Upper lobe of right lung (tissue), 1 donor: ENCODE measurements at places on chromosomes 1 and 21. TPM values are rescaled to one million over a fixed set of nuclear protein-coding genes. Genes with fewer than 3 reads are reported as not detected.

DNA sequence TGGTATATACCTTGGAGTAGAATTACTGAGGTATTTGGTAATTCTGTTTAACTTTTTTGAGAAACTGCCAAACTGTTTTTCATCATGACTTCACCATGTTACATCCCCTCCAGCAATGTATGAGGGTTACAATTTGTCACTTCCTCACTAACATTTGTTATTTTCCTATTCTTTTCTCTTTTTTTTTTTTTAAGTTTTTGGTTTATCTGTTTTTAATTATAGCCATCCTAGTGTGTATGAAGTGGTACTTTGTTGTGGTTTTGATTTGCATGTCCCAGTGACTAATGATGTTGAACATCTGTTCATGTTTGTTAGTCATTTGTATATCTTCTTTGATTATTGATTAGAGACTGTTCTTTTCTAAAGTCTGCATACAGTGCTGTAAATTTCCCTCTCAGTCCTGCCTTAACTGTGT is 147.3 kb downstream of the HS2ST1 start:
- no peak for DNase-seq

DNA sequence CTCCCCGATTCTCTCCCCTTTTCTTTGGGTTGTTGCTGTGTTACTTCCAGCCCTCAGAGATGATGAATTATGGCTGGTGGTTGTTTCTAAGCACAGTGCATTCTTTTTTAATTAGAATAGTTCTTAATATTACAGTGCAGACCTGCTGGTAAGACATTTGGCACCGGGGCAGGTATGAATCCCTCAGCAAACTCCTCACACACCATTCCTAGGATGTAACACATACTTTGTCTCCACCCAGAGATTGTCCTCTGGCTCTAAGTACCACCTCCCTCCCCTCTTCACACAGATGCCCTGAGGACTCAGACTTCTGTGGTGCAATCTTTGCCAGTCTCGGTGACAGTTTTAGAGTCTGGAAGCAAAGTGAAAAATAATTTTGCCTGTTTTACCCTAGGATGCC is 143.1 kb downstream of the HLX start:
- no peak for DNase-seq

GRCh38 chr1:64543831-64544230 is 73.9 kb downstream of the CACHD1 start:
- DNase-seq = no peak

DNA sequence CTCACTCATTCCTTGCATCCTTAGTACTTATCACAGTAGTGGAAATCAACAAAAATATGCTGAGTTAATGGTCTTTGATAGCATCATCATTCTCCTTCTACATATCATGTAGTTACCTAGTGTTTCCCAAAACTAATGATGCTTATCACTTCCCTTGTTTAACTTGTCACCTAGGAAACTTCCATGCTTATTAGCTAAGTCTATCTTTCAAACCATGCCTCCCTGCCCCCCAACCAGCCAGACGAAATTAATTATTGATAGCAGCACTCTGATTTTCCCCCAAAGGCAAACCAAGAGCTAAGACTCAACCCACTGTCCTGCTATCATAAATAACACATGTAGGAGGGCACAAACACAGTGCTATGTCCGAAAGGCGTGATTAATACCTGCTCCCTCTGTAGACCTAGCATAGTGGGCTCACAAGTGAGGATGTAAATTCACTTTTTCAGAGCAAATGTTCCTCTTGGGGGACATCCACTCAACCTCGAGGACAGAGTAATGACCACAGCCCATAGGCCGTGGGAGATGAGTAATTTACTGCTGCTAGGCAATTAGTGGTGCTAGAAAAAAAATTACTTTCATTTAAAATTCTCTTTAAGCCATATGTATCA is 25.8 kb upstream of the LPAR3 start:
- no peak for DNase-seq

- DNase-seq = no peak
Observed at GRCh38 chr1:226545836-226546596, 2.5 kb upstream of the STUM start.

GRCh38 chr1:82759035-82759434 is 958.3 kb downstream of the ADGRL2 start:
- no peak for DNase-seq

GRCh38 chr1:91502672-91503184 is 2.1 kb downstream of the CDC7 start:
- no peak for DNase-seq

DNA sequence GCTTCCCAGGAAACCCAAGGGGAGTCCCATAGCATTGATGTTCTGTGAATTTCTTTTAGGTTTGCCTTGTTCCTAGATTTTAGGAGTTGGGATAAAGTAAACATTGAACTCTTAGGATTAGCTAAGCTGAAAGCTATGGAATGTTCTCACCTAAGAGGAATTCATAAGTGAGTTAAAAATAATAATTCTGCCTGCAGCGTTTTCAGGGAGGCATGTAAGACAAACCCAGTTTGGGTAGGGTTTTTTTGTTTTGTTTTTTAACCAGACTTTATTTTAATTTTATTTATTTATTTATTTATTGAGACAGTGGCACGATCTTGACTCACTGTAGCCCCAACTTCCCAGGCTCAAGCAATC is 28.9 kb upstream of the CD101 start:
- DNase-seq = no peak

DNA sequence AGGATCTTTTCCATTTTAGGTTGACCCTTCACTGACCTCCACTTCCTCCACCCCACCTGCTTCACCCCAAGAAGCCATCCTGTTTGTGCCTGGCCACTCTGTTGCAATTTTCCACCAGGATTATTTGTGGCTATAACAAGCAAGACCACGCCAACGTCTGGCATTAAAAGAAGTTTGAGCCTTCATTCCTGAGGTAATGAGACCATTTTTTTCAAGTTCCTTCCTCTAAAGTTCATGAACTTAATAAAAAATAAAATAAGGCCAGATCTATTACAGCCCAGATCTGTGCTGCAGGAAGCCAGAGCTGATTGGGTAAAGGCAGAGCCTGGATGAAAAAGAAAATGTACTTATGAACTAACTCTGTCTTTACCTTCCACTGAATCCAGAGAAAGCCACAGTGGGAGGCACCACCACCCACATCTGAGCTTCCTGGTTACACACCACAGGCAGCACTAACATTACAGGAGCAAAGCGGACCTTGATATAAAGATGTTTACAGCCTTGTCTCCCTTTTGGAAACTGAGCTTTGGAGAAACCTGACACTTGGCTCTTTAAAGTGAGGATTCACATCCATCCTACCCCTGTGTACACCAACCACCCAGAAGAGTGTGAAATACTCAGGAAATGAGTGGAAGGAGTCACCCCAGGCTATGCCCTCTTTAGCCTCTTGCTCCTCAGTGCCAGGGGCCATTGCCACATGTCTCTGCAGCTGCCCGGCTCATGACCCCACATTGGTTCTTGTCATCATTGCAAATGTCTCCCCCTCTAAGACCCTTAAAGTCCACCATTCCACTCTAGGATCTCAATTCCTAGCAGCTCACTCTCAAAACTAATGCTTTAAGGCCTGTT is 293.6 kb downstream of the PLPP3 start:
- DNase-seq = no peak

- DNase-seq = no peak
Observed at GRCh38 chr1:30763651-30764248, 6.2 kb upstream of the LAPTM5 start.

DNA sequence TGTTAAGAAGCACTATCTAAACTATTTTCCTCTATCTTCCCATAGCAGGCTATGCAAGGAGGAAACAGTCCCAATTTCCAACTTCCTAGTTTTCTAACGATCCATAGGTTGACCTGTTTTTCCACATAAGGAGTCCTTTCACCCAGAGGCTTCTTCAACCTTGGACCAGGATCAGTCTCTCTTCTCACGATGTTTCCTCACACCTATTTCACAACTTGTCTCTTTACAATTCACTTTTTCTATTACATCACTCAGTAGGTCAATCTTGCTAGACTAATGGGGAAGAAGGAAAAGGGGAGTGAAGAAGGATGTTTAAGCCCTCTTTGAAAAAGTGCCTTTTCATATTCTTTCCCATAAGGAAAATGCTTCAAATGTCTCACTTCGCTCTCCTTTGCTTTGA is 15.9 kb downstream of the PALMD start:
- no peak for DNase-seq

GRCh38 chr21:27582246-27582947 is 615.5 kb upstream of the ADAMTS5 start:
- DNase-seq = no peak

GRCh38 chr1:93559045-93559444 is 111.1 kb downstream of the FNBP1L start:
- DNase-seq = no peak

DNA sequence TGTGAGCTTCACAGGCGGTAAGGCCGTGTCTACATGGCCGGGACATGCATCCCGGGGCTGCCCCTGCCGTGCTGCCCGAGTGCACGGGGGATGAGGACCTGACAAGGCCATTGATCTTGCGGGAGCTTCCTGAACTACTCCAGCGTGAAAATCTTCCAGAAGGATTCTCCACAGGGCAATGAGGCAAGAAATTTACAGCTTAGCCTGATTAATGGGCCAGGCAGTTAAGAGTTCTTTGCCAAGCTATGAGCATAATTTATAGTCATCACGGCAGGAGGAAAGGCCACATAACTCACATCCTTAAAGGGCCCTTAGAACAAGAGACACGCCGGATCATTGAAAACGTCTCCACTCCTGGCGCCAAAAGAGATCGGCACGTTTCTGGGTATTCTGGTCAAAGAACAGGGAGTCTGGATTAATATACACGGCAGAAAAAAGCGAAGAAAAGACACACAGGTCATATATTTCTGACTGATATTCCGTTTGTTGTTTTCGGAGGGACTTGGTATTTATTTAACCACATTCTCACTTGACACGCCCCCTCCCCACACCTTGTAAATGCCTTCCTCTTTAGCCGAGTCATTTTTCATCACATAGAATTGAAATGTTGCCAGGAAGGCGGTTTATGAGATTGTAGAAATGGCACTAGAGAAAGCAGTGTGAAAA is 180.5 kb downstream of the DYRK1A start:
- DNase-seq = no peak

DNA sequence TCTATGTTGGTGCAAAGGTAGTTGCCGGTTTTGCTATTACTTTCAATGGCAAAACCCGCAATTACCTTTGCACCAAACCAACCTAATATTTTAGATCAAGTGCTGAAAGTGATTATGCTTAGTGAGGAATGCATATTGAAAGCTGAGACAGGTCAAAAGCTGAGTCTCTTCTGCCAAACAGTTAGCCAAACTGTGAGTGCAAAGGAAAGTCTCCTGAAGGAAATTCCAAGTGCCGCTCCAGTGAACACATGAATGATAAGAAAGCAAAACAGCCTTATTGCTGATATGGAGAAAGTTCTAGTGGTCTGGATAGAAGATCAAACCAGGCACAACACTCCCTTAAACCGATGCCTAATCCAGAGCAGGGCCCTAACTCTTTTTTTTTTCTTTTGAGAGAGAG is 83.1 kb upstream of the ERRFI1 start:
- DNase-seq = no peak

GRCh38 chr1:52659851-52660596 is 27.1 kb downstream of the SHISAL2A start:
- DNase-seq = no peak

DNA sequence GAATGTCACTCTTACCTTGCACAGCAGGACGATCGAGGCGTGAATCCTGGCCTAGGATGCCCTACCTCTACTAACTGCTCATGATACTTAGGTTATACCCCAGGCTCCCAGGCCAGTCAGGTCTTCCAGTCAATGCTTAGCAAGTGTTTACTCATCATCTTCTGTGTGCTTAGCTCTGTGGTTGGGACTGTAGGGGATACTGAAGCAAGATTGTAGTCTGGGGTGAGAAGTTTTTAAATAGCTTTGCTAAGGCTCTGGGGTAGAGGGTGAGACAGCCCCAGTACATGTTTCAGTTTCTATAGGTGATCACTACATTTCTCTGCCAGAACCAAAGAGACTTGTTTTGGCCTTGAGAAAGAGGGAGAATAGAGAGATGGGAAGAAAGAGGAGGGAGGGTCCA is 250.8 kb upstream of the KIAA0040 start:
- no peak for DNase-seq

- no peak for DNase-seq
Observed at GRCh38 chr1:240613356-240614142, 1.6 kb upstream of the GREM2 start.

PADI1 gene
- not detected for total RNA-seq

DNM3 gene
- total RNA-seq = 15.4 TPM

ERICH3 gene
- not detected for total RNA-seq

FAF1 gene
- total RNA-seq = 46.4 TPM

RIPPLY3 gene
- not detected for total RNA-seq

TMPRSS2 gene
- 83.6 TPM for total RNA-seq

LCE1B gene
- total RNA-seq = not detected

SMIM1 gene
- 9.3 TPM for total RNA-seq

CFHR3 gene
- 0.23 TPM for total RNA-seq
